ENCODE measurements at places on chromosomes 5 and 9.

GRCh38 chr5:30832519-30832918 lies 361.0 kb upstream of the CDH6 start:
- DNase-seq: no peak

DNA sequence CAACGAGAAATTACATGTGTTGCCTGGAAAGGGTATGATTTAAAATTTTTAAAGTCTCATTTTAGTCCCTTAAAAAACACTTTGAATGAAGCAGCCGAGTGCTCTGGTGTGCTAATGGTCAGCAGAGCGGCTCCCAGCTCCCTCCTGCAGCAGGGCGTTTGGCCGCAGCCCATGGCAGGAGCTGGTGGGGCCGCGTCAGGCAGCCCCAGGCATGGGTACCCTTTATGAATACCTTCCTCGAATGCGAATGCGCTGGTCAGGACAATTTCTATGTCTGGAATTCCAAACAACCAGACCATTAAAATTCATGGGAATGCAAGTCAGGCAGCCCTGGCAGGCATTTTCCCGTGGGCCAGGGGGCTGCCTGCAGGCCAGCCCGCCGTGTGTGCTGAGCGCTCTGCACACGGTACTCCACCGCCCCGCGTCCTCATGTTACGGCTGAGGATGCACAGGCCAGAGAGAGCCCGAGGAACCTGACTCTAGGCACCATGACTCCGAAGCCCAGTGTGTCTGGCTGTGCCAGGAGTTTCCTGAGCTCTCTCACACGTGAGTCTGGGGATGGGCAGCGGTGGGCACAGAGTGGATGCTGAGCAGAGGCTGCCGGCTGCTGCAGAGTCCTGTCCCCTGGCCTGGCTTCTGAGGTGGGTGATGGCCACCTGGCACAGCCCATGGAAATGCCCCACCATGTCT lies 123.7 kb downstream of the WNK2 start:
- no peak for DNase-seq

DNA sequence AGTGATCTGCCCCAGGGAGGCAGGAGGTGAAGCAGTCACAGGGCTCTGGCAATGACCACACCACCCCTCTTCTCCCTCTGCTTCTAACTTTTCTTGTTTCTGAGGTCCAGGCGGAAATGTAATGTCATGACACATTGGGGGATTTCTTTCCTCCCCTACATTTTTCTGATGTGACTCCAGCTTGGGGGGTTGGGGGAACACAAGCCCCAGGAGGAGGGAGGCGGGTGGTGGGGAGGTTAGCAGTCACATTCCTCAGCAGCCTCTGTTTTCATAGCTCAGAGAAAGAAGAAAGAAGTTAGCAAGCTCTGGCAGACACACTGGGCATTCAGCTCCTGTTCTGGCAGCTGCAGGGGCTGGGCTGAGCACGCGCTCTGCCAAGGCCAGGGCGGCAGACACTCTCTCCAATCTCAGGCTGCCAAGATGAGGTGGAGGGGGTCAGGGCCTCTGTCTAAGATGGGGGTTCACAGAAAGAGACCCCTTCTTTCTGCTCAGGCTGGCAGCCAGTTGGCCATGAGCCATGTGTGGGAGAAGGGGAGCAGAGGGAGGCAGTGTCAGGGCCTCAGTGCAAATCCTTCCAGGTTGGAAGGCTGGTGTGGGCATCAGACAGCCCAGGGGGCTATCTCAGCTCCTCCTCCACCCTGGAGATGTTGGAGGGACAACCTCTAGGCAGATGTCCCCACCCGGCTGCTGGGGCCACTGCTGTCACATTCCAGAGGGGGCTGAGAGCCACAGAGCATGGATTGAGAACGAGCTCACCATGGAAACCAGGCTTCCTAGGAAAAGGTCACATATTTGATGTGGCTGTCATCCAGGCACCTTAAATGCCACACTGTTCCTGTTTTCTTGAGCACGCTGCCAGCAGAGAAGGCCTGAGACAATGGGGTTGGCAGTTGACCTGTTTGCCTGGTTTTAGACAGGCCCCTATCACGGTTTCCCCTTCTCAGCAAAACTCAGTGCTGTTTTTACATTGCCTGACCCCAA lies 20.1 kb upstream of the PFDN1 start:
- no peak for DNase-seq

GRCh38 chr9:92438900-92439526 lies 14.7 kb upstream of the OMD start:
- no peak for DNase-seq

DNA sequence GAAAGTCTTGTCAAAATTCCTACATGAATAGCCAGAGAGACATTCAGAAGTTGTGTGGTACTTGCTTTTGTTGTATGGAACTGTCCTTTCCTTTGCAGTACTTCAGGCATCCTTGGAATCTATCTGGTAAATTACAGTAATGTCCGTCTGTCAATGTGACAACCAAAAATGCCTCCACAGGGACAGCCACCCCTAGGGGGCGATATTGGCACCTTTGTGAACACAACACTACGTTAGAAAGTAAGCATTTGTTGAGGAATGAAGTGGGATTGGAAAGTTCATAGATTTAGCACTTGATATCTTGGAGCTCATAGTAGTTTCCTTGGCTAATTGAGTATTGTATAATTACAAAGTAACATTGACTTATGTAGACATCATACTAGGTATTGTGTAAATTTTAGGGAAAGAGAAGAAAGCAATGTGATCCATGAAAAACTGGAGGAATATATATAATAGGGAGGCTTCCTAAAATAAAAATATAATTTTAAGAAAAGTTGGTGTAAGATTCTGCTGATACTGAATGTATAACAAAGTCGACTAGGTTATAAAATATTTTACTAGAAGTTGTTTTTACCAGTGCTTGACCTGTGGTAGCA lies 32.7 kb downstream of the TMEFF1 start:
- DNase-seq: peak; percentile 85

- DNase-seq: no peak
These were observed 29.9 kb downstream of the SV2C start for GRCh38 chr5:76113103-76113502.

- peak; percentile 9 for DNase-seq
These were observed 40.0 kb downstream of the KLHL3 start for GRCh38 chr5:137695651-137696428.

- no peak for DNase-seq
These were observed 56.6 kb downstream of the KCNN2 start for GRCh38 chr5:114418176-114419066.

- no peak for DNase-seq
These were observed 1.5 kb downstream of the AFF4 start for GRCh38 chr5:132961887-132962286.

- DNase-seq: no peak
These were observed 174.5 kb downstream of the CFAP90 start for GRCh38 chr5:7676455-7676854.

GRCh38 chr9:115649991-115650472 lies 503.6 kb upstream of the PAPPA start:
- no peak for DNase-seq

DNA sequence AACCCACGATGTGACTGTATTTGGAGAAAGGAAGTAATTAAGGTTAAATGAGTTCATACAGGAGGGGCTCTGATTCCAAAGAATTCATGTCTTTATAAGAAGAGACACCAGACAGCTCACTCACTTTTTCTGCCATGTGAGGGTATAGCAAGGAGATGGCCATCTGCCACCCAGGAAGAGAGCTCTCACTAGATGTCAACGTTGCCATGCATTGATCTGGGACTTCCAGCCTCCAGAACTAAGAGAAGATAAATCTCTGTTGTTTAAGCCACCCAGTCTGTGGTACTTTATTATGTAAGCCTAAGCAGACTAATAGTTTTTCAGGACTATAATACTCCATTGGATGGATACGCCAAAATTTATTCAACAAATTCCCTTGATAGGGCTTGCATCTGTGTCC lies 89.8 kb upstream of the RAD23B start:
- no peak for DNase-seq

DNA sequence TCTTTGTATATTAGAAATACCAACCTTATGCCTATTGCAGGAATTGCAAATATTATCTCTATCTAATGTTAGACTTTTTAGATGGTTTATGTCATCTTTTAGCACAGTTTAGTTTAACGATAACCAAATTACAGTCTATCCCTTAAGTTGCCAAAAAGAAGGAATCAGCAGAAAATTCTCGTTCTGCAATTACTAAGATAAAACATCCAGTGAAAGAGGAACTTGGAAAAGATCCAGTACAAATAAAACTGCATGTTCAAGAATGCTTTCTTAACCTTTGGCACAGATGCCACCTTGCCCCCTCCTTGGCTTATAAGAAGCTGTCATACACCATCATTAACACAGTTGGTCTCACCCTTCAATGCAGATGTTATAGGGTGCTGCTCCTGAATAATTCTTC lies 124.0 kb downstream of the SEMA5A start:
- DNase-seq: no peak

- no peak for DNase-seq
These were observed 357.5 kb downstream of the TAF11L14 start for GRCh38 chr5:17991775-17992174.

- DNase-seq: no peak
These were observed 62.3 kb downstream of the HMCN2 start for GRCh38 chr9:130327781-130328348.

GRCh38 chr9:106023455-106023854 lies 329.1 kb downstream of the TMEM38B start:
- DNase-seq: no peak

GRCh38 chr9:25994605-25995004 lies 316.4 kb upstream of the TUSC1 start:
- no peak for DNase-seq

DNA sequence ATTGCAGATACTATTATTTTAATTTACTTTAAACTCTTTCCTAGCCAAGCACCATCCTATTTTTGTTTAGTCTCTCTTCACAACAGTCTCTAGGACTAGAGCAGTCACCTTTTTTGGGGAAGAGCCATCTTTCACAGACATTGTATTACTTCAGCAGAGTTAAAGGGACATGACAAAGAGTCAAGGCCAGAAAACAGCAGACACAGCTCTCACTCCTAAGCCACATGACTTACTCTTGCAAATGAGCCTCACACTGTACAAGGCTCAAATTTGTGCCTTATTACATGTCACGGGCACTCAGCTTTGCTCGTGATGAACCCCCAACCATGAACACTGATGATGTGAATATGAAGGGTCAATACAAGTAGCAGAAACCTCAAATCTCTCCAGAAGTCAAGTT lies 104.3 kb downstream of the ZNF608 start:
- DNase-seq: no peak

GRCh38 chr9:109179801-109180523 lies 12.9 kb upstream of the FRRS1L start:
- no peak for DNase-seq

DNA sequence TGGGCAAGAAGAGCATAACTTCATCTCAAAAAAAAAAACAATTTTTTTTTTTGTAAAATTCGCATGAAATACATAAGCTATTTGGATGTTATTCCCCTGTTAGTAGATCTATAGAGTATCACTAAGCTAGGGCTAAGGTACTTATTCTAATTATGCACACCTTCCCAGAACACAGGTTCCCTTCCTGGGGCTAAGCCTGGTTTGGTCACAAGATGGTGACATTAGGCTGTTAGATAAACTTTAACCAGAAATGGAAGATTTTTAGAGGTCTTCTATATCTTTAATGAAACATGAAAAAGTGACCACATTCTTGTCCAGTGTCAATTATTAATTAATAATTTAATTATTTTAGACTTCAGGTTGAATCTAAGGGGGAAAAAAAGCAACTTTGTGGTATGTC lies 433.5 kb downstream of the CDH18 start:
- DNase-seq: no peak

GRCh38 chr9:5493679-5494511 lies 16.4 kb upstream of the PDCD1LG2 start:
- DNase-seq: peak; percentile 51

- DNase-seq: no peak
These were observed 19.7 kb upstream of the VLDLR start for GRCh38 chr9:2601785-2602378.

- no peak for DNase-seq
These were observed 589.9 kb downstream of the DNAH5 start for GRCh38 chr5:13354611-13355010.

DNA sequence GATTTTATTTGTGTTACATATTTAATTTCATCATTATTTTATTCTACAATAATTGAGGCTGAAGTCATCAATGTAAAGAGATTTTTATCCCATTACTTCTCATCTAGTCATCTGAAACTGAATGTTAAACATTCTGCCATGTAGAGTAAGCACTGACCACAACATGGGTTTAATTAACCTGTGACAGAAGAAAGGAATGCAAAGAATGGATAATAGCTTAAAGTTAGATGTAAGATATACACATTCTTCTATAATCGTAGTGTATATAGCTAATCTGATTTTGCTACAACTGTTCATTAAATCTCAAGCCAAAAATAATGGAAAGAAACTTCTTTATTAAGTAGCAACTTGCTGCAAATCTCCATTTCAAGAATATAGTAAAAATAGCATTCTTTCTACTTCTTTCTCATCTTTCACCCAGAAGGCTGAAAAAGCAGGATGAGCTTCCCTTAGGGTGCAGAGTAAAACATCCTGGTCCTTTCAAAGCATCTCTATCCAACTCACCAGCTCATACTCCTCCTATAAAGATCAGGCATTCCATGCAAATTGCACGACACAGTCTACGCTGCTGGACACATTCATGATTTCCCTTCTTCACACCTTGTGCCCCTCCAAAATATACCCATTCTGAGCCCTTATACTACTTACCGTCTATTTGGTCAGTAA lies 115.2 kb downstream of the EFNA5 start:
- DNase-seq: no peak

DNA sequence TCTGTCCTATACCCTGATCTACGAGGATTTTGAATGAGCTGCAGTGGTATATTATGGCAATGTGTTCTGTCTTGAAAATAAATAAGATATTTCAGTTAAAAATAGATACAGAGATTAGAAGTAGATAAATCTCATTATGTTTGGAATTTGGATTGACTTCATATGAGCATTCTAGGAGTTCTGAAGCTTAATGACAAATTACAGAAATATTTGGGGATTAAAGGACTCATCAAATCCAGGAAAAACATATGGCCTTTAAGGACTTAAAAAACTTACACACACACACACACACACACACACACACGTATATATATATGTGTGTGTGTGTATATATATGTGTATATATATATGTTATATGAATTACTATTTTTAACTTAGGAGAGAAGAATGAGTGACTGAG lies 446.9 kb upstream of the CD180 start:
- no peak for DNase-seq

DNA sequence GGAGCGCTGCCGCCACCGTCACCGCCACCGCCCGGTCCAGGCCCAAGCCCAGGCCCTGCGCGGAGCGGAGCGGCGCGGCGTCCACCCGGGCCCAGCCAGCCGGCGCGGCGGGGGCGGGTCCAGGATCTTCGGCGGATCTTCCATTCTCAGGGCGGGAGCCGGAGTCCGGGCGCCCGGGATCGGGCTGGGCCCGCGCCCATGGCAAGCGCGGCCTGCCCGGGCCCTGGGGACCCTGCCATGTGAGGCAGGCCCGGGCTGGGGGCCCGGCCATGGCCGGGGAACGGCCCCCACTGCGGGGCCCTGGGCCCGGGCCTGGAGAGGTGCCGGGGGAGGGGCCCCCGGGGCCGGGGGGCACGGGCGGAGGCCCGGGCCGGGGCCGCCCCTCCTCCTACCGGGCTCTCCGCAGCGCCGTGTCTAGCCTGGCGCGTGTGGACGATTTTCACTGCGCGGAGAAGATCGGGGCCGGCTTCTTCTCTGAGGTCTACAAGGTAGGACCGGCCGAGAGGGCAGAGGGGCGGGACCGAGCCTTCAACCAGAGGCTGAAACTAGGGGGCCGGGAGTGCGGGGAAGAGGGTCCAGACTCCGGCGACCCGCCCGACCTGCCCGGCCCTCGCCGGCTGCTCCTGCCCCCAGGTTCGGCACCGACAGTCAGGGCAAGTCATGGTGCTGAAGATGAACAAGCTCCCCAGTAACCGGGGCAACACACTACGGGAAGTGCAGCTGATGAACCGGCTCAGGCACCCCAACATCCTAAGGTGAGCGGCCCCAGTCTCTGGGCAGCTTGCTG lies 482 bp downstream of the TESK1 start:
- peak; percentile 45 for DNase-seq

GRCh38 chr5:149724130-149724840 lies 5.8 kb upstream of the PPARGC1B start:
- DNase-seq: no peak
